ENCODE measurements at places on chromosomes 12 and 14.

GRCh38 chr14:36591482-36591881 is 9.1 kb upstream of the NKX2-8 start:
- no peak for DNase-seq

- DNase-seq = no peak
These were observed 2.5 kb downstream of the PPP1R12A start for GRCh38 chr12:79932357-79932756.

DNA sequence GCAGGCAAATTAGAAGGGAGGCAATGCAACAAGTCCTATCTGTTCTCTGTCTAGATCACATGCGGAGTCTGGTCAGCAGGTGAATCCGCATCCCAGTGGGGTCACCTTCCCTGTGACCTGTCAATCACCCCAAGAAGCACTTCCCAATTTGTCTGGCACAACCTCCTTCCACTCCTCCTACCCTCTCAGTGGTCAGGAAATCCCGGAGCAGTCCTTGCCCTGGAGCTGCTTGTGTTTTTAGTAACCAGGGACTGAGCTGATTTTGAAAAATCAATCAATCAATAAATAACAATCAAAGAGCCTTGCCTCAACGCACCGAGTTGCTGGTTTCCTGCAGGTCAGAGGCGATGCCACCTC is 572 bp upstream of the ACSS3 start:
- DNase-seq = no peak

- DNase-seq = no peak
These were observed 49.5 kb downstream of the SOCS2 start for GRCh38 chr12:93621986-93622385.

GRCh38 chr12:45674181-45674977 is 55.1 kb upstream of the ARID2 start:
- DNase-seq = no peak

DNA sequence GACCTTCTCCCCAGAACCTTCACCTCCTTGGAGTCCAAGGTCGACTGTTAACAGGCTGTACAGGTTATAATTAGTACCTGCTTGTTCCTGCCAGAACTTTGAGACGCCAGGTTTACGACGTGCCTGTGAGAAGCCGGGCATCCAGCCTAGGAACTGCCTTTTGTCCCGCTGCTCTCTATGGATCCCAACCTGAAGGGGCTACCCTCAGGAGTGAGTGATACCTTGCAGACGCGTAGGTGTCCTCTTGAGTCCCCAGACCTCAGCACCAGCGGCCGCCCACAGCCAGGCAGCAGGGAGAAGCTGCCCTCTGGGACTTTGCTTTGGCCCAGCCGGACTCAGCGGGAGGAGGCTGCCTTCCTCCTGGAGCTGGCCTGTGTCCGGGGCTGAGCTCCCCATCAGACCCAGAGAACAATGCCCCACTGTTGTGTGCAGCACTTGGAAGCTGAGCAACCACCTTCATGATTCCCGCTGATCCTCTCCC is 16.2 kb downstream of the SYNE3 start:
- no peak for DNase-seq

DNA sequence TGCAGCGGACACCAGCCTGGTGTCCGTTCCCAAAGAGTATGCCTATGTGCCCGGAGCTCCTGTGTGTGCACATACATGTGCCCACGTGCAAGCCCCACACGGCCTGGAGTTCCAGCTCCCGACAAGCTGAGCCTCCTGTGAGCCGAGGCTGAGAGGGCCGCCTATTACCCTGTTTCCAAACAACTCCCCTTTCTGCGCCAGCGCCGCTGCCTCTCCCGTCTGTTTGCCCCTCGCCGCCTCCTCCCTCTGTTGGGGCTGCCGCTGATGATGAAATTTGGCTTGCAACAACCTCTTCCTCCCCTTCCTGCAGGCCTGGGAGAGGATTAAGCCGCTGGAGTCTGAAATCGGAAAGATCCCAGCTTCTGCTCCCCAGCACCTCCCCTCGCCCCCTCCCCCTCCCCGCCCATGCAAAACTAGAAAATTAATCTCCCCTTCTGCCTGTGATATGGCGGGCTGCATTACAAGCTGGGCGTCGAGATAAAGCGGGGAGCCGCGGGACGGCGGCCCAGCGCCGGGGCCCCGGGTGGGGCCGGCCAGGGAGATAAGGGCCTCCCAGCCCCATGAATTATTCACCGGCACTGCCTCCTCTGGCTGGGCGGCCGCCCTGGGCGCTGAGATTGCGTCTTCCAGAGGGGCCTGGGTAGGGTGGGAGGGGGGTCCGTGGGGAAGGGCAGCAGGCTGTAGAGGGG is 6.8 kb upstream of the ASIC1 start:
- DNase-seq = no peak

- no peak for DNase-seq
These were observed 27.2 kb upstream of the PTPRB start for GRCh38 chr12:70664465-70664881.

GRCh38 chr14:74281069-74281468 is 21.7 kb downstream of the ABCD4 start:
- no peak for DNase-seq

All from stimulated activated CD4-positive, alpha-beta T cell treated with anti-CD3 and anti-CD28 coated beads, Interleukin-15, amount 100 ng/mL, for 1 hour (primary cell).